ENCODE measurements at places on chromosomes 12 and 14. TPM values are rescaled to one million over a fixed set of nuclear protein-coding genes. Genes with fewer than 3 reads are reported as not detected.
A peak's percentile ranks its signal among the peaks of the same experiment; 100 is the strongest.

Gene IKZF4
- total RNA-seq, result 20.7 TPM

Gene KRT73
- total RNA-seq, result 0.45 TPM

Gene PAPOLA
- total RNA-seq, result 163 TPM

Gene DAO
- total RNA-seq, result not detected

Gene TMTC3
- total RNA-seq, result 5.3 TPM

Gene A2ML1
- not detected for total RNA-seq

Gene SERPINA10
- total RNA-seq, result not detected

Gene BDKRB2
- total RNA-seq, result not detected

DNA sequence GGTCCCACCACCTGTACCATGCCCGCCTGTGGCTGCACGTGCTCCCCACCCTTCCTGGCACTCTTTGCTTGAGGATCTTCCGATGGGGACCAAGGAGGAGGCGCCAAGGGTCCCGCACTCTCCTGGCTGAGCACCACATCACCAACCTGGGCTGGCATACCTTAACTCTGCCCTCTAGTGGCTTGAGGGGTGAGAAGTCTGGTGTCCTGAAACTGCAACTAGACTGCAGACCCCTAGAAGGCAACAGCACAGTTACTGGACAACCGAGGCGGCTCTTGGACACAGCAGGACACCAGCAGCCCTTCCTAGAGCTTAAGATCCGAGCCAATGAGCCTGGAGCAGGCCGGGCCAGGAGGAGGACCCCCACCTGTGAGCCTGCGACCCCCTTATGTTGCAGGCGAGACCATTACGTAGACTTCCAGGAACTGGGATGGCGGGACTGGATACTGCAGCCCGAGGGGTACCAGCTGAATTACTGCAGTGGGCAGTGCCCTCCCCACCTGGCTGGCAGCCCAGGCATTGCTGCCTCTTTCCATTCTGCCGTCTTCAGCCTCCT is 1.1 kb downstream of the INHBE start:
- DNase-seq, result peak; percentile 75
- no peaks in the 10 kb centered on the region for H3K36me3 ChIP-seq
- peaks cover 7% of the 10 kb centered on the region for H3K27me3 ChIP-seq
- H3K4me1 ChIP-seq, result peaks cover 56% of the 10 kb centered on the region

DNA sequence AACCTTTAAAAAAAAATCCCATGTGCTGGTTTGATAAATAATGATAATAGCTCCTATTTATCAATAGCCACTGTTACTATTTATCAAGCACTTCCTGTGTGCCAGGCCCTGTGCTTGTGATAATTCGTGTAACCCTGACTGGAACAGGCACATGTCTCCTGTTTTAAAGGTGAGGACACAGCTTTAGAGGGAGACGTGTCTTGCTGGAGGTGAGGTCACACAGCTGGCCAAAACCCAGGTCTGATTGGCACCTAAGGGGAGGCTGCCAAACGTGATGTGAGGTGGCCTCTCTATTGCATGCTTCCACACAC is 156.6 kb downstream of the VRK1 start:
- no peak overlapping the region for H3K27ac ChIP-seq
- DNase-seq, result no peak
- H3K27me3 ChIP-seq, result no peaks in the 10 kb centered on the region

DNA sequence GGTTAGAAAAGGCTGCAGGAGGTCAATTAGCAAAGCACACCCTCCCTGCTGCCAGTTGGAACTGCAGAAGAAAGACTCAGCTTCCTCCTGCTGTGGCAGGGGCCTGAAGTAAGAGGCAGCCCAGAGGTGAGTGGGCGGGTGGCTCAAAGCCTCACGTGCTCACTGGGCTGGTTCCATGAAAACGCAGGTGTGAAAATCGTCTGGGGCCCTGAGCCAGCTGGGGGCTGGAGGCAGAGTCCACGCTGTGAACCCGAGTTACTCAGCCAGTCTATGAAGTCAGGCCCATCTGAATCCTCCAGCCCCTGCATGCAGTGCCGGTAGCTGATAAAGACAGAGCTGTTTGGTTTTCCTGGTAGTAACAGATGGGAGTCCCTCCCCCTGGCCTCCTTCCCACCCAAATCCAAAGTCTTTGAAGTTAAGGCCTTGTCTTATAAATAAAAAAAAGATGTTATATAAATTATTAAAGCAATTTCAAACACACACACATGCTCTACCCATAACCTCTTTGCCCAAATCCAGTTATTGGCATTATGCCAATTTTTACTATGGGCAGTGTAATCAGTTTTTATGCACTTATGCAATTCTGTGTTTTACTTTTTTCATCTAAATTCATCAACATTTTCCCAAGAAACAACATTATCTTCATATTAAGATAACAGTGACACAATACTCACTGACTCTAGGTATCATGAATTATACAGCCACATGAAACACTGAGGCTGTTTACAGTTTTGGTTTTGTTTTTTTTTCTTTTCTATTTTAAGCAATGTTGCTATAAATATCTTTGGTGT is 57.9 kb upstream of the PNMA1 start:
- peak overlapping the region; percentile 77 for H3K27ac ChIP-seq
- H3K27me3 ChIP-seq, result no peaks in the 10 kb centered on the region
- H3K36me3 ChIP-seq, result peaks cover 14% of the 10 kb centered on the region
- H3K4me3 ChIP-seq, result peak overlapping the region; percentile 34
- DNase-seq, result peak; percentile 76
- peaks cover 71% of the 10 kb centered on the region for H3K4me1 ChIP-seq

DNA sequence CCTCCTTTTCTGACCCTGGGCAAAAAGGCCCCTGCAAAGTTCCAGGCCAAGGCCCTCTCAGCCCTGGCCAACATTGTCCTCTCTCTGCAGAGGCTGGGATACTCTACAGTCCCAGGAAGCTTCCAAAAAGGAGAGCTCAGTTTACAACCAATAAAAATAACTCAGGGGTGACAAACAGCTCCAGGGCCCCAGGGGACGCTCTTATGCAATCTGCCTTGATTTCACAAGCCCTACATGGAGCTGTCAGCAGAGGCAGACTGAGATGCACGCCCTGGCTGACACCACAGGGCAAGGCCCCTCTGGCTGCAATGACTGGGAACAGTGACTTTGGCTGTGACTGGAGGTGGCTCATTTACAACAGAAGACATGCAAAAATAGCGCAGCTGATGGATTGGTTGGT is 129.0 kb upstream of the MED13L start:
- DNase-seq, result no peak
- no peaks in the 10 kb centered on the region for H3K36me3 ChIP-seq
- peaks cover 14% of the 10 kb centered on the region for H3K4me1 ChIP-seq
- no peak overlapping the region for H3K4me3 ChIP-seq
- no peaks in the 10 kb centered on the region for H3K27me3 ChIP-seq

GRCh38 chr12:4943938-4944284 is 34.2 kb downstream of the KCNA1 start:
- no peak overlapping the region for H3K27ac ChIP-seq
- H3K4me3 ChIP-seq, result no peak overlapping the region
- H3K36me3 ChIP-seq, result no peaks in the 10 kb centered on the region

DNA sequence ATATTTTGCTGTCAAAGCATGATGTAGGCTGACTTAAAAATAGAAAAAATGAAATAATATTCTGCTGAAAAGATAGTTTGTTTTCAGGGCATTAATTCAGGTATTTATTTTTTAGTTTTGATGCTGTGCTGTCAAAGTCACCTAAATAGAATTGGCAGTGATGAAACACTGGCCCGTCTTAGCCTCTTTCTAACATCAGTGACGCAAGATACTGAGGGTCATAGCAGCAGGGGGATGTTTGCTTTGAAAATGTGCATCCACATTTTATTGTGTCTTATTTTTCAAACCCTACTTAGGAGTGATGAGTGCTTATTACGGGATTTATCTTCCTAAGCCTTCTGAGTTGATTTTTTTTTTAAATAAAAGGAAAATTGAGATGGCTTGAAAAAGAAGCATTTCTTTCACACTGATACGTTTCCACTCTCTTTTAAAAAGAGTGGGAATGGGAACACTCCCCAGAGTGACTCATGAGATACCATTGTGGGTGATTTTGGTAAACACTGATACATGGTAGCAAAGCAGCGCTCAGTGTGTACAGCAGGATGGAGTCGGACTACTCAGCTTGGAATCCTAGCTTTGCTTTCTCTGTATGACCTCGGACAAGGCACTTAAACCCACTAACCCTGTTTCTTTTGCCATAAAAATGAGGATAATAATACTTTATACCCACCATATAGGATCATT is 290.8 kb downstream of the ERC1 start:
- no peak overlapping the region for H3K27ac ChIP-seq
- no peak for DNase-seq
- no peaks in the 10 kb centered on the region for H3K36me3 ChIP-seq
- H3K4me3 ChIP-seq, result no peak overlapping the region
- peaks cover 28% of the 10 kb centered on the region for H3K4me1 ChIP-seq

- H3K36me3 ChIP-seq, result no peaks in the 10 kb centered on the region
- H3K4me1 ChIP-seq, result no peaks in the 10 kb centered on the region
- DNase-seq, result no peak
Measured at GRCh38 chr14:48665077-48665784, 920.9 kb downstream of the RPS29 start.

- no peaks in the 10 kb centered on the region for H3K36me3 ChIP-seq
- H3K27me3 ChIP-seq, result no peaks in the 10 kb centered on the region
- no peak for DNase-seq
- H3K27ac ChIP-seq, result no peak overlapping the region
Measured at GRCh38 chr14:62557416-62557815, 487.8 kb downstream of the KCNH5 start.

Data from activated CD8-positive, alpha-beta T cell treated with anti-CD3 and anti-CD28 coated beads, Interleukin-2, amount 10 ng/mL, durations not matched to agents 7 days and 5 days (primary cell).